Ureter (tissue), 1 donor: ENCODE measurements at places on chromosomes 4 and X. TPM values are rescaled to one million over a fixed set of nuclear protein-coding genes. Genes with fewer than 3 reads are reported as not detected.
A peak's percentile ranks its signal among the peaks of the same experiment; 100 is the strongest.

DNA sequence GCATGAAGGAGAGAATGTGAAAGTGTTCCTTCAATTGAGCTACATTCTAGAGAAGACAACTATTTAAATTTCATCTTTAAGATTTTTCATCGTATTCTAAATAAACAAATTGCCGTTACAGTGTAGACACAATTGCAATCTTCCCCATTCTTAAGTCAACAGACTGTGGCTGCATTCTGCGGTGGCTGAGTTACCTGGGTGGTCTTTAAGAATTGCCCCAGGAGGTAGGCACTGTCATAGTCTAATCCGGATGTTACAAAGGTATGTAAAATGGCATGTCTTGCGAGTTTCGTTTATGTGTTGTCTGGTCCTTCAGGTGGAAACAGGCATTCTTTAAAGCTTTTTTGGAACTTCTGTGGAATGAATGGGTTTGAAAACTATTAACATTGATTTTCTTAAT, 586.1 kb upstream of the PITX2 start:
- DNase-seq, result no peak

Gene EVC
- 24.1 TPM for total RNA-seq

Gene SHROOM2
- 17.5 TPM for total RNA-seq

DNA sequence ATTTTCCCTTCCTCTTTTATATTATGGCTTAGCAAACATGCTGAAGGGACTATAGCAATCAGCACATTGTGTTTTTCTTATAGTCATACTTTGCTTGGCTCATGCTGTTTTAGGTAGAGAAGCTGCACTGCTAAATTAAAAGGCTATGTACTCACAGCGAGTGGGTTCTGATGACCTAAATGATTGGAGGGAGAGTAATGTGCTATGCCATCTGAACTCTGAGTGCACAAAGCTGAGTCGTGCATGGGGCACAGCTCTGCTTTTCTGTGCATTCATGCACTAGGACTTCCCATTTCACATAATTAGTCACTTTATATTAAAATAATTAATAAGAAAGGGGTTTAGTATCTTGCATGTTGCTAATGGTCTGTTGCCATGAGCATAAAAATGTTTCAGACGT, 132.7 kb upstream of the ADGRL3 start:
- no peak for DNase-seq

Gene SYNPO2
- 381 TPM for total RNA-seq

DNA sequence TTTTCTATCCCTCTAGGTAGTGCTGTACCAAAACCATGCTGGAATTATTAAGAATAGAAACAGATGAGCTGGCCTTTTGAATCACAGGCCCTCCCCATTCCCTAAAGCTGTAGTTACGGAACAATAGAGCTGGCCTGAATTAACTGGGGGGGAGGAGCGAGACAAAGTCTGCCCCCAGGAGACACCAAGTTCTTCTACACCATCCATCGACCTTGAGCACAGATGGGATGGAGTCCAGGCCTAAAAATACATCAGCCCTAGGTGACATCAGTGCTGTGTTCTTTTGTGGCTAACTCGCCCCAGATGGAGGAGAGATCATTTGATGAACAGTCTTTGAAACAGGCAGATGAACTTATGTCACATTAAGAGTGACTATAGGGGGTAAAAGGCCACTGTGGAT, 49.6 kb downstream of the LHFPL1 start:
- no peak for DNase-seq

GRCh38 chr4:149794352-149794751, 21.3 kb downstream of the IQCM start:
- DNase-seq, result no peak

Gene RHOXF1
- not detected for total RNA-seq

GRCh38 chr4:58776627-58777026, 1666.4 kb upstream of the IGFBP7 start:
- no peak for DNase-seq

Gene EPHA5
- total RNA-seq, result not detected

Gene NLGN4X
- 5.9 TPM for total RNA-seq

Gene TLL1
- total RNA-seq, result 7.9 TPM

Gene TFE3
- total RNA-seq, result 45.2 TPM

DNA sequence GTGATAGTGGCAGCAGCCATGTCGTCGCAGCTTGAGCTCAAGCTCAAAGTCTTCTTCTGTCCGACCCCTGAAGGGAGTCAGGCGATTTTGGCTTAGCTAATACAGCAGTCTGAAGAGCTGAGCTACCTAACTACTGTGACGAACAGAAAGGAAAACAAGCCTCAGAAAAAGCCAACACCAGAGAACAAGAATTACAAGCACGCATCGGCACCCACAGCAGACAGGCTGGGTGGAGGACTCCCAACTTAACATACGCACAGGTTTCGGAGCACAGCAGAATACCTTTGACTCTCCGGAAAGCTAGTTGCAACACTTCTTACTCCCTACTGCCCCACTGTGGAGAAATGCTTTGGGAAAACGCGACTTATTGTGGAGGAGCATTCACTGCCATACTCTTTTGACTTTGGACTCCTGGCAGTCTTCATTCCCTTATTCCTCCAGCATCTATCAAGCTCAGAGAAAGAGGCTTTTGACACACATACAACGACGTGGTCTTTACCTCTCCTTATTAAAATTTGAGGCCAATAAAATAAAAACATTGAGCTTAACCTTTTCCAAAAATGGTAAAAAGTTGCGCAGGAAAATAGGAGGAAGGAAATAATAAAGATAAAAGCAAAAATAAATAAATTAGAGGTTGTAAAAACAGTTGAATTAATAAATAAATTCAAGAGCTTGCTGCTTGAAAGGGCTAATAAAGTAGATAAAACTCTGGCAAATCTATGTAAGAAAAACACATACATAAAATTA, 41.3 kb upstream of the GPC3 start:
- DNase-seq, result peak; percentile 51

- DNase-seq, result no peak
Measured at GRCh38 chrX:18542131-18542530, 116.7 kb downstream of the CDKL5 start.

GRCh38 chrX:124113621-124114600, 152.4 kb downstream of the STAG2 start:
- no peak for DNase-seq

- DNase-seq, result no peak
Measured at GRCh38 chr4:2217726-2218125, 24.2 kb downstream of the HAUS3 start.

GRCh38 chr4:40737879-40738278, 11.9 kb upstream of the NSUN7 start:
- no peak for DNase-seq
